NCI-H774 (cell line): ENCODE measurements at places on chromosomes 11 and 22.

DNA sequence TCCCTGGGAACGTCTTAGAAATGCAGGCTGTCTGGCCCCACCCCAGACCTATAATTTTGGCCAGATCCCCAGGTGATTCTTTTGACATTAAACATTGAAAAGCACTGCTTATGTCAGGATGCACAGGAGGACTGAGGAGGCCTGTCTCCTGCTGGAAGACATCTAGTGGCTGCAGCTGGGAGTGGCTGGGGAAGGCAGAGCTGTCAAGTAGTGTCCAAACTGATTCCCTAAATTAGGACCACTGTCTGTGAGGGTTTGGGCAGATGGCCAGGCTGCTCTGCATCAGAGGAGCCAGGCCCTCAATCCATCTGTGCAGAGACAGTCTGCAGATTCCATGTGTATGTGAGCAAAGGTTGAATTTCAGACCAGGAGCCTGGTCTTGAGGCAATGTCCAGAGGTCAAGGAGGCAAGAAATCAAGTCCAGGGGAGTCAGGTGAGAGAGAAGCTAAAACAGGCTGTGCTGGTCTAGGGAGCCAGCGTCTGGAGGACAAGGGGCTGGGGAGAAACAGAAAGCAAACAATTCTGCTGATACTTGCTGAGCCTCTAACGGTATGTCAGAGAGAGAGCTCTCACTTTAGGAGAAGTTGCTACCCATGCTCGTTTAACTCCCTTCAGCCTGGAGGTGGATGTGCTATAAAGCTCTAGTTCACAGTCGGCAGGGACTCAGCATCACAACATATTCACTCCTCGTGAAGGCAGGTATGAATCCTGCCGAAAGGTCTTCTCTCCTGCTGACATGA is 15.3 kb upstream of the SYTL2 start:
- DNase-seq, result no peak

GRCh38 chr22:49373801-49374226 is 453.9 kb downstream of the BRD1 start:
- DNase-seq, result no peak

DNA sequence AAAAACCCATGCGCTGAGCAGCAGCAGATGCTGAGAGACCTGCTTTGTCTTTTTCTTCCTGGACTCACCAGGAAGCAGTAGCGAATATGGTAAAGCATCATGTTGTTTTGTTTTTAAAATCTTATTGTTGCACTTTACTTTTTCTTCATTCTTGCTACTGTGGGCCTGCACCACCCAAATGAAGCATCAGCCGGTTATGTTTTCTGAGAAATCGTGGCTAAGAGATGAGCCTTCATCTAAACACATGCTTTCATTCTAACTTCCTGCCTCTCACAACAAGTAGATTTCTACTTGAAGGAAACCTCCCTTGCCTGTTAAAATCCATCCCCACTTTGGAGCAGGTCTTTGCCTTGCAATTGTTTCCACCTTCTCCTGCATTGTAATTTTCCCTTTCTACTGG is 1025.9 kb downstream of the NTM start:
- no peak for DNase-seq

DNA sequence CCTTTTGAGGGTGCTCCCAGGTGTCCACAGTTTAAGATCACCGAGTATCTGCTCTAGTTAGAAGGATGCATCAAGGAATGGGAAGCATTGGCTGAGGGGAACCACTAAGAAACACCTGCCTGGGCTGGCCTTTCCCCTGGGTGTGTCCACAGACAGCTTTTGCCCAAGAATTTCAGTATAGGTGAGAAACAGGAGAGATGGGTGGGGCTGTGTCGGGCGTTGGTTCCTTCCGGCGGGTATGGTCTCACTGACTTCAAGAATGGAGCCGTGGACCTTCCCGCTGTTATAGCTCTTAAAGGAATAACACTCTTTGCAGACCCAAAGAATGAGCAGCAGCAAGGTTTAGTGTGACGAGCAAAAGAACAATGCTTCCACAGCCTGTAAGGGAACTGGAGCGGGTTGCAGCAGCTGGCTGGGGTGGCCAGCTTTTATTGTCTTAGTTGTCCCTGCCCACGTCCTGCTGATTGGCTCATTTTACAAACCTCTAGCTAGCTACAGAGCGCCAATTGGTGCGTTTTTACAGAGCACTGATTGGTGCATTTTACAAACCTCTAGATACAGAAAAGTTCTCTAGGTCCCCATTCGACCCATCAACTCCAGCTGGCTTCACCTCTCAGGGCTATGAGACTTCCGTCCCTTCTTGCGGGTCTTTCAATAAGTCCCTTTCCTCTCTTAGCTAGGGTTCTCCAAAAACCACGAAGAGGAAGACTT is 2.4 kb downstream of the FADS1 start:
- DNase-seq, result peak; percentile 46

DNA sequence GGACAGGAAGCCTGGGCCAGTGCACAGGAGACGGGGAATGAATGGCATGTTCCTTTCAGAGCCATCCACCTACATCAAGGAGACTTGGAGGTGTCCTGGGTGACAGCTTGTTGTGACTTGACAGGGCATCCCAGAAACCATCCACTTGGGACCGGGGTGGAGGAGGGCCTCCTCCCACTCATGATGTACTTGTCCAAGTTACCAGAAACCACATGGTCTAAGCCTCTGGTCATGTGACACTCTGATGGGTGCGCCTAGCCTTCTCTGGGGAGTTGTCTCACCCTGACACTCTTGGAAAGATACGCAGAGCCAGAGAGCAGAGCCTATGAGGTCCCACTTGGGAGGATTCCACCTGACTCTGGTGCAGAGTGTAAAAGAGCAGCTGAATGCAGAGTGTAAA is 21.6 kb upstream of the FXYD6 start:
- no peak for DNase-seq

GRCh38 chr11:70089631-70090030 is 11.5 kb downstream of the ANO1 start:
- no peak for DNase-seq

GRCh38 chr11:130782361-130783222 is 133.7 kb downstream of the SNX19 start:
- DNase-seq, result no peak

- DNase-seq, result no peak
Measured at GRCh38 chr22:19604711-19605268, 80.6 kb upstream of the CLDN5 start.

DNA sequence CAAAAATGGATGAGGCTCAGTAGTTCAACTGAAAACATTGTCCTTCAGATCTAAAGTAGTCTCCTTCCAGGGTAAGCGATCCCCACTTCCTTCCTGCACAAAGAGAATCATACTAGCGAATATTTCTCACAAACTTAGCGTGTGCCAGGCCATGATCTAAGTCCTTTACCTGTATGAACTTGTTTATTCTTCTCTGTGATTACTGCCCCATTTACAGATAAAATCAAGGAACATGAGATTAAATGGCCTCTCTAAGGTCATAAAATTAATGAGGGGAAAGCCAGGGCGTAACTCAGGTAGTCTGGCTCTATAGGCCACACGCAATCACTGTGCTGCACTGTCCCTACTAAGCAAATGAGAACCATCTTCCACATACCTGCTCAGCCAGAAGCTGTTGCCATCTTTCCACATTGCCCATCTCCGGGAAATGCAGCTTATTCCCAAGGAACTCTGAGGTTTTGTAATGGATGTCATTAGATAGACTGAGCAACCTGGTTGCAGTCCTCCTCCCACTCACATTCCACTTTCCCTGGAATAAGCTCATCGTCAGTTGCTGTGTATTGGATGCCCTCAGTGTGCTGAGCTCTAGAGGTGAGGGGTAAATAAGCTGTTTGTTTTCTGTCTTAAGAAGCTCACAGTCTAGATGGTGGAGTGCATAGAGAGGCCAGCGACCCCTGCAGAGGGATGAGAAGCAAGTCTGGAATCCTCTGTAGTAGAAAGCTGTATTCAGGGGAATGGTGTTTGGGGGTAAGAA is 146.3 kb downstream of the SNX19 start:
- DNase-seq, result no peak

GRCh38 chr22:46865052-46865434 is 102.6 kb downstream of the TBC1D22A start:
- no peak for DNase-seq

DNA sequence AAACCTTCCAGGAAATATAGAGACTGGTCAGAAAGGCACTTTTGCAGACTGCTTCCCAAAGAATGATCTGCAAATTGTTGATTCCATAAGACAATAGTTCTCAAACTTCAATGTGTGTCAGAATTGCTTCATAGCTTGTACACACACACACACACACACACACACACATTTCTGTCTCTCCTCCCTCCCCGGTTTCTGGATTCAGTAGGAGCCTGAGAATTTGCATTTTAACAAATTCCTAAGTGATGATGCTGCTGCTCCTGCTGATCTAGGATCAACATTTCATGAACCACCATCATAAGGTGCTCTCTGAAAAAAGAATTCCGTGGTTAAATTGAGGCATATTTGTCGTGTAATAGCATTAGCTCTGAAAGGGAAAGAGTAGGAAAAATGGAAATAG is 35.3 kb upstream of the FZD4 start:
- no peak for DNase-seq

DNA sequence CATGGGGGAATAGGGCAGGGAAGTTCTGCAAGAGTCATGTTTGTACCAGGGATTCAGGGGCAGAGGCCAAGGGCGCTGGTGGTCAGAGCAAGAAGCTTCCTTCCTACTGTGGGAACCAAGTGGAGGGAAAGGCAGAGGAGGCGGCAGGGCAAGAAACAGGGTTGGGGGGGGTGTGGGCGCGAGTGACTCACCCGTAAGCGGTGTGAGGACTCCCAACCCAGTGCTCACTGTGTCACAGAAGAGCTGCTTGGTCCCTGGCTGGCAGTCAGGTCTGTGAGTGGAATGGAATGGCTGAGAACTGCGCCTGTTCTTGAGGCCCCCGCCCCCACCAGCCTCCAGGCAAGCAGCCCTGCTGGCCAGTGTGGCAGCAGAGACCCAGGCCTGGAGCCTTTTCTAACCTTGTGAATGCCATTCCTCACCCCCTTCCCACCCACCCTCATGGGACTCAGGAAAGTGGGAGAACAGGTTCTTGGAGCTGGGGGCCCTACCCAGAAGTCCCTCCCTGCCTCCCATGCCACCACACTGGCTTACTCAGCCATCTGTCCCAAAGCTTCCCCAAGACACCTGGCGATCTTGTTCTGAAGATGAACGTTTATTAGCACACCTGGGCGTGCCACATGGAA is 4.7 kb downstream of the LRRC10B start:
- DNase-seq, result no peak

GRCh38 chr22:33971561-33971961 is 51.3 kb upstream of the LARGE1 start:
- DNase-seq, result no peak

- no peak for DNase-seq
Measured at GRCh38 chr11:2484576-2485125, 39.8 kb downstream of the KCNQ1 start.

DNA sequence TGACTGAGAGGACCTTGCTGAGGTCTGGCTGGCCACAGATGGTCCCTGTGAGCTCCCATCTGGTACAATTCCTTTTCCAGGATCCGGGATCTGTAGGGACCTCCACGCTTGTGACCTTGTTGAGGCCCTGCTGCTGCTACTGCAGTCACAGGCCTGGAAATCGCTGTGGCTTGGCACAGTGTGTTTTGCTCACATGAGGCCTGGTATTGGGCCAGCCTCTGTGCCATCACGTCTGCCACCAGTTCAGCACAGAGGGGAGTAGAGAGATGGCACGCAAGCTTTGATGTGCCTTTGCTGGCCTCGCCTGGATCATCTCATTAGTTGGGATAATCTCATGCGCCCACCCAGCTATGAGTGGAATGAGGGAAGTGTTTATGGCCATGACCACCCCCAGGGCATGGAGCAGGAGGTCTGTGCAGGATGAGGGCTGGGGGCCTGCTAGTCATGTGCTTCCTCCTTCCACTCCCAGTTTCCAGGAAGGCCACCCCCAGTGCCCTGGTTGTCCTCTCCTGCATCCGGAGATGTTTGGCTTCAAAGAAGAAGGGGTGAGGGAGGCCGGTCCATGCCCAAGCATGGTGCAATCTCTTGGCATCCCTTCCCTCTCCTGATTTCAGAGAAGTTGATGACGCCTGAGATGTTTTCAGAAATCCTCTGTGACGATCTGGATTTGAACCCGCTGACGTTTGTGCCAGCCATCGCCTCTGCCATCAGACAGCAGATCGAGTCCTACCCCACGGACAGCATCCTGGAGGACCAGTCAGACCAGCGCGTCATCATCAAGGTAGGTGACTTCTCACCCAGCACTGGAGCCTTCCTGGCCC is 22.4 kb downstream of the DERL3 start:
- DNase-seq, result no peak

DNA sequence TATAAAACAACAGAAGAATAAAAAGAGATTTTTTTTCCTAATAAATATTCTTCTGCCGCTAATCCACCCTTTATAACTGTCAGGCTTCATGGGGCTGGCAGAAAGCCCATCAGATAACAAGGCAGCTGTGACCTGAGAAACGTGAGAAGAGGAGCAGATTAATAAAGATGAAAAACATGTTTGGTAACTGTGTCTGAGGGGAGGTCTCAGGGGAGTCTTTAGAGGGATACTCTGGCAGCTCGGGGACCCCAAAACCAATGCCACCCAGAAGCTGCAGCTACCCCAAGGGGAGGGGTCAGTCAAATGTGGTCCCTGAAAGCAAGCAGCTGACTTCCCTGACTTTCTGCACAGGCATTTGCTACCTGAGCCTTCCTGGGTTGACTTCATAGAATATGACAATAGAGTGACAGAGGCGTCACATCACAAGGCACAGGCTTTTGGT is 48.4 kb upstream of the POU2AF1 start:
- peak; percentile 46 for DNase-seq

DNA sequence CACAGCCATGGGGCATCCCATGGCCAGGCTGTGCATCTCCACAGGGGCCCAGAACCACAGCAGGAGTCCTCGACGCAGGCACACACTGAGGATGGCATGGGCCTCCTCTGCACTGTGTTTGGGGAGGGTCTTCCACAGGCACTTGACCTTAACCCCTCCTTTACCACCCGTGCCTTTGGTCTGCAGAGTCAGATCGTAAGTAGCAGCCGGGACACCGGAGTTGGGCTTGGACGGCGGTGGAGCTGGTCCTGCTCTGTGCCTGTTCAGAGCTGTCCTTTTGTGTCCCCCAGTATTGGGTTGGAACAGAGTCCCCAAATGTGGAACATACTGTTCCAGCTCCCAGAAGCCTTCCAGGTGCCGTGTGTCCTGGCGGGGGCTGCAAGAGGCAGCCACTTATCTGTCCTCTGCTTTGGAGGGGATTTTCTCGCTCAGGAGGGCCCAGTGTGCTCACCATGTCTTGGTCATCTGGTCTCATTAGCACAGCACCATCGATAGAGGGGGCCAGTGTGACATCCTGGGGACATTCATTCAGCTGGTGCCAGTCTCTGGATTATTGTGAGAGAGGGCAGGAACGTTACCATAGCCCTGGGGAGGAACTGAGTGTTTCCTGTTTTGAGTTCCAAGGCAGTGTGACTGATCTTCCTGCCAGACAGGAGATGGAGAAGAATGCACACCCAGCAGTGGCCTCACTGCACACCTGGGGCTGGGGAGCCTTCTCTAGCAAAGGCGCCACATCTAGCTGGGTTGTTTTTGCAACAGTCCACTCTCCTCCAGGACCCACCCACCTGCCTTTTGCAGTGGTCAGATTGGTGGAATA is 12.4 kb downstream of the CRELD2 start:
- DNase-seq, result peak; percentile 29

GRCh38 chr22:45934659-45935341 is 42.2 kb downstream of the WNT7B start:
- no peak for DNase-seq

GRCh38 chr11:46588915-46589314 is 4.9 kb downstream of the AMBRA1 start:
- no peak for DNase-seq
